Activated CD8-positive, alpha-beta T cell treated with anti-CD3 and anti-CD28 coated beads for 36 hours (primary cell): ENCODE measurements at places on chromosomes 16 and 17. TPM values are rescaled to one million over a fixed set of nuclear protein-coding genes. Genes with fewer than 3 reads are reported as not detected.

DNA sequence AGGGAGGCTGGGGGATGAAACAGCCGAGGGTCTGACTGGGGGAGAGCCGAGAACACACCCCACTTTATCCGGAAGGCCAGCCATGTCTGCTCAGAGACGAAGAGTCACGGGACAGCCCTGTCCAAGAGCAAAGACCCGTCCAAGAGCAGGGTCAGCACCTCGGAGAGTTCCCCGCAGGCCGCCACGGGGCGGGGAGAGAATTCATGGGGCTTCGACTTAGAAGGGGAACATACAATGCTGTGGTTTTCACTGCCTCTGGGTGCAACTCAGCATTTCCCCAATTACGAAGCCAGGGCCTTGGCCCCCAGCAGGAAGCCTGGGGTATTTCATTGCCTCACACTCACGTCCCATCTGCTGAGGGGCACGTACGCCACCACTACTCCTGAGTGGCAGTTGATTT lies 59.3 kb downstream of the JPH3 start:
- DNase-seq = peak; percentile 63

DNA sequence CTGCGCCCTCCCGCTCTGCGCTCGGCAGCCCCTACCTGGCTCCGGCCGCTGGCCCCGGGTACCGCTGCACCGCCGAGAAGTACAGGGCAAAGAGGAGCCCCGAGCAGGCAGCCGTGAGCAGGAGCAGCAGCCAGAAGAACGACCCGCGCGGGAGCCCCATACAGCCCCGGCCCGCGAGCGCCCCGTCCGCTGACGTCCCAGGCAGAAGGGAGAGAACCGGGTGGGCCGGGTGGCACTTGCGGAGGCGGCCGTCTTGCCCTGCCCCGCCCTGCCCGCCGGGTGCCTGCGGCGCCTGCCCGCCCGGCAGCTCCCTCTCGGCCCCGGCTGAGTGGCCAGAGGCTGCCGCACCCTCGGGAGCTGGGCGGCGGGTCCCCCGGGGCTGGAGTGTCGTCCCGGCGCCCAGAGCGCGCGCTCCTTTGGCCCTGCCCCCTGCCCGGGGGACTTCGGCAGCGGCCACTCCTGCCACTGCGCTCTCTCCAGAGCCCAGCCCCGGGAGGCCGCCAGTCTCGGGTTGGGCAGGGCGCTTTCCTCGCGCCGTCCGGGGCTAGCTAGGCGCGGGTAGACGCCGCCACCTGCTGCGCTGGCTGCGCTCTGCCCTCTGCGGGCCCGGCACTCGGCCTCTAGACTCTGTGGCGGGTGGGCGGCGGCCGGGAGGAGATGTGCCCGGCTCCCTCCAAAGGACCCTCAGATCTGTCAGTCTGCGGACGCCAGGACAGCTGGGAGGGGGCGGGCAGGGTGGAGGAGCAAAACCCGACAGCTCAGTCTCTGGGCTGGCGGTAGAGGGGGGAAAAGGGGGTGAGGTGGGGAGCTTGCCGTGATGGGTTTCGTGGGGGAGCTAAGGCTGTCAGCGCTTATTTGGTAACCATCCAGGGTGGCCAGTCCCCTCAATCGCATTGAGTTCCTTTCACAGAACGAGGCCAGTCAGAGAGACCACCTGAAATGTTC lies at the start of gene ST6GALNAC2:
Gene ST6GALNAC2 (minus strand): TSS at position 212 of the 945 bp plus-strand sequence. CDS start 52 bp downstream, at position 160.
- peak; percentile 50 for DNase-seq

GRCh38 chr17:42193969-42194899 lies at the start of gene GHDC:
GHDC (minus strand) TSS chr17:42194494; CDS start chr17:42193581, 913 bp downstream.
- DNase-seq = peak; percentile 90

- DNase-seq = no peak
These were observed 294.4 kb downstream of the SOX9 start for GRCh38 chr17:72414967-72415853.

DNA sequence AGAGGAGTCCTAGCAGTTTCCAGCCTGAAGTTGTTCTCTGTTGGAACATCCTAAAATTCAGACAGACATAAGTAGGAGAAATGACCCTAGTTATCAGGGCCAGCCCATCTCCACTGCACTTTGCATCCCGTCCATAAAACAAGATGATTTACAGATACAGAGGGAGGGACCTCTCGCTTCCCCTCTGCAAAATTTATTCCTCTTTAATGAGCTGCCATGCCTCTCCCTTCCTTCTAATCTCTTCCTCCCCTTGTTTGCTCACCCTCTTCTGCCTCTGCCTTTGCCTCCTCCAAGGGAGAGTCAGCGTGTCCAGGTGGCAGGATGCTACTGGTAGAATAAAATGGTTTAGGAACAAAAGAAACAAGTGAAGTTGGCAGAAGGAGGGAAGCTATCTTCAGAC lies 351.3 kb downstream of the SOX9 start:
- no peak for DNase-seq

DNA sequence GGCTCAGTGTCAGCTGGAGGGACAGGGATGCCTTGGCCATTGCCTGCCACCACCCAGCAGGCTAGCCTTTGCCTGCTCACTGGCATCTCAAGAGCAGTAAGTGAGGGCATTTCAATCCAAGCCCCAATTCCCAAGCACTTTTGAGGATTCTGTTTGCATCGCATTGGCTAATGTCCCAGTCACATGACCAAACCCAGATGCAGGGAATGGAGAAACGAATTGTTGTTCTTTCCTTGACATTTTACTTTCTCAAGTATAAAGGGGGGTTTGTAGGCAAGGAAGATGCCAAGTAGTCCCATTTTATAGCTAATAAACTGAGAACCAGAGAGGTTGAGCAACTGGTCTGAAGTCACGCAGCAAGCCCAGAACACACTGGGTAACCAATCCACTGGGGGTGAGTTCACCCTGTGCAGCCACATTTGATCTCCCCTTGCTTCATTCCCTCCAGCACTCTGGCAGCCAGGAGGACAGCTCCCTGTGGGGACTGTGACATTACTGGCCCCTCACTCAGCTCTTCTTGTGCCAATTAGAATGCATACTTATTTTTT lies 193.8 kb upstream of the CACNG3 start:
- no peak for DNase-seq

DNA sequence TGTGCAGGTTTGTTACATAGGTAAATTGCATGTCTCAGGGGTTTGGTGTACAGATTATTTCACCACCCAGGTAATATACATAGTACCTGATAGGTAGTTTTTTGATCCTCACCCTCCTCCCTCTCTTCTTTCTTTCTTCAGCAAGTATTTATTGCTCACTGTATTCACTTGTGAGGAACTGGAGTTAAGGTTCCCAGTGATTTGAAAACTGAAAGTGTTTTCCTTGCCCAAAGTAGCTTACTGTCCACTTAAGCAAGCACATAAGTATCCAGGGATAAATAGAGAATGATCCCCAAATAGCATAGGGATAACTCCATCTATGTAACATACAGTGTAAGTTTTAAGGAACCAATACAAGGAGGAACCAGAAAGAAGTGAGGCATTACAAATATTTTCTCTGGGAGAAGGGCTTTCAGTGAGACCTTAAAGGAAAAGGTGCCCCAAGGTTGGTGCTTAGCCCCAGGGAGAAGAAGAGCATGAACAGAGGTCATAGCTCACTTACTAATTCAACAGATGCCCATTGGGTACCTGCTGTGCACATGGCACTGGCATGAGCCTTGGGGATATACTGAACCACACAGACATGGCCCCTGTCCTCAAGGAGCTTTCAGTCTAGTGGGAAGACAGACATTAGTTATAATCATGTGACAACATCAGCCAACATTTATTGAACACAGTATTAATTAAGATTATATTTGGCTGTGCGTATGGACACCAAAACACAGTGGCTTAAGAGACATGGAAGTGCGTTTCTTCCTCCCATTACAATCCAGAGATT lies 17.0 kb downstream of the MYL4 start:
- DNase-seq = no peak

GRCh38 chr16:11078812-11079459 lies 134.6 kb downstream of the CLEC16A start:
- no peak for DNase-seq

The ELMO3 gene
- 5.6 TPM for total RNA-seq

DNA sequence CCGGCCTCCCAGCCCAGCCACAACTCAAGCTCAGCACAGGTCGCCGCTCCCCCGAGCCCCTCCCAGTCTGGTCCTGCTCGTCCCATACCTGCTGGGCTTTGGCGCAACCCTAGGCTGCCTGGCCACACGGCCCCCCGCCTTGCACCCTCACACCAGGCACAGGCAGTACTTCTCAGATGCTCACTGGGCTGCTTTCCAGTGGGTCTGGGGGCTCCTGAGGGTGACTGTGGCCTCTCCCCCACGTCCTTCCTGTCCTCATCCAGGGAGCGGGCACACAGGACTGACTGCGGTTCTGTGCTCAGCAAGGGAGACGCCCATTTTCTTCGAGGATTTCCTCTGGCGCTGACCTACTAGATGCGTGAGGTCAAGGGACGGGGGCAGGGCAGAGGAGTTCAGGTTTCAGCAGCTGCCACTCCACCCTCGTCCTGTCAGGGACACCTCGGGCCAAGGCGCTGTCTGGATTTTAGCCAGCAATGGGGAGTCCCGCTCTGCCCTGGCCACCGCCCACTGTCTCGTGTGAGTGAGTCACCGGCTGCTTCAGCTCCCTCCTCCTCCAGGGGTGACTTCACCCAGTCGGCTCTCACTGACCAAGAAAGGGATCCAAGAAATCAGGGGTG lies 115.8 kb downstream of the NPIPB11 start:
- peak; percentile 86 for DNase-seq

GRCh38 chr16:1182316-1182671 lies 29.4 kb downstream of the CACNA1H start:
- DNase-seq = no peak

The ACACA gene
- 66.0 TPM for total RNA-seq

The PIK3R6 gene
- 3.9 TPM for total RNA-seq

GRCh38 chr17:15883617-15884111 lies 61.3 kb upstream of the ADORA2B start:
- DNase-seq = no peak

DNA sequence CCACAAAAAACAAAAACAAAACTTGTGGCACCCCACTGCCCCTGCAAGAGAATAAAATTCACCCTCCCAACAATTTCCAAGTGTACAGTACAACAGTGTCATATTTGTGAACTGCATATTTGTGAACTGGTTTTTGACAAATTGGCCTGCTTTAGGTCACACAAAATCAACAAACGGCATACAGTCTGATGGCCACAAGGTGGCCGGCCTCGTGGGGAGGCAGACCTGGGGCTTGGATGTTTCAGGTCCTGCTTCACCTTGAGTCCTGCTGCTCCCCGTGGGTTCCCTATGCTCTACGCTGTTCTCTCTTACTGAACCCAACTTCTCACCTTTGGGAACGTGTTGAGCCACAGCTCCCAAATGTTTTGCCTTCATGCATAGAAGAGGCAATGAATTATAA lies 102.2 kb downstream of the CDK5R1 start:
- no peak for DNase-seq

The PYY gene
- total RNA-seq = not detected

DNA sequence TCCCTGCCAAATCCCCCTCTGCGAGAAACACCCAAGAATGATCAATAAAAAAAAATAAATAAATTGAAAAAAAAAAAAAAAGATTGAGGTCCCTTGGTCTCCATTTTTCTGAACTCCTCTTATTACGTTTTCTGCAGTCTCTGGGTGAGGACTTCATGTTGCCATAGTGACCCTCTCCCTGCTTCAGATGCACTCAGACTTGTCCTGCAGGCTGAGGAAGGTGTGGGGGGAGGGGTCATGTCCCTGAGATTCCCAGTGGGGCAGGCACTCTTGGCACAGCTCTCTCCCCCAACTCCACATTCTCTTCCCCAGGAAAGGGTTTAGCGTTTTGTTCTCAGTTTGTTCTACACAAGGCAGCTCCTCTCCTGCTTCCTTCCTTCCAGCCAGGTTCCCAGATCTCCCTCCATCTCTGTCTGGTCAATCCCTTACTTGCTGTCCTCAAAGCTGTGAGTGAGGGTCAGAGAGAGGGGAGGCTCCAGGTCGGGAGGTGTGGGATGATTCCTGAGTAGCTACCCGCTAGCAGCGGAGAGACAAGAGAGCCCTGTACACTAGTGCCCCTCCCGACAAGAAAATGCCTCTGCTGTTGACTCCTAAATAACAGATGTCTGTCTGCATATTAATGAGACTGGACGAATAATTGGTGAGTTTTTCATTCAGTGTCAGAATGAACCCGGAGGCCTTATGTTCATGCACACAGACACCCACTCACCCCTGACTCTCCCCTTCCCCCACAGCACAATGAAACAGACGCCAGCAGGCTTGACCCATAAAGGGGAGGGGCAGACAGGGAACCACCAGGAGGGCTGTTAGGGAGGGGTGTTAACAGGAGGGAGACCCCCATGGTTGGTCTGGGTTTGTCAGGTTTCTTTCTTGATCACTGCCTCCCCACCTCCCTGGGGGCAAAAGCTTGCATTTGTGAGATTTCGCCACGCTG lies 9.2 kb downstream of the RND2 start:
- no peak for DNase-seq

DNA sequence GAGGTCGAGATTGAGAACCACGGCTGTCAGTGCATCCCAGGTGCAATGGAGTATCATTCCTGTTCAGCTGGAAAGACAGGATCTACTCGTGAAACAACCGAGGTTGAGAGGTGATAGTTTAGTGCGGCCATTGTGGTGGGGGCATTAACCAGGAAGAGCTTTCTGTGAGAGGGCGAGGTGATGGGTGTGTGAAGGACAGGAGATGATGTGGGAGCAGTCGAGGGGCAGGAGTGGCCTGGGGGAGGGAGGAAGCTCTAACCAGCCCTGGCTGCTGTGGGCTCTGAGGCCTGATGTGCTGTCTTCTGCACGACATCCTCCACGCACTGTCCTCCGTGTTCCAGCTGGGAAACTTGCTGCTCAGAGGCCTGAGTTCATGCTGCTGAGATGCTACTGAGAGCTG lies 22.0 kb downstream of the GOSR2 start:
- no peak for DNase-seq

GRCh38 chr16:19254611-19255010 lies 30.9 kb upstream of the CLEC19A start:
- no peak for DNase-seq

DNA sequence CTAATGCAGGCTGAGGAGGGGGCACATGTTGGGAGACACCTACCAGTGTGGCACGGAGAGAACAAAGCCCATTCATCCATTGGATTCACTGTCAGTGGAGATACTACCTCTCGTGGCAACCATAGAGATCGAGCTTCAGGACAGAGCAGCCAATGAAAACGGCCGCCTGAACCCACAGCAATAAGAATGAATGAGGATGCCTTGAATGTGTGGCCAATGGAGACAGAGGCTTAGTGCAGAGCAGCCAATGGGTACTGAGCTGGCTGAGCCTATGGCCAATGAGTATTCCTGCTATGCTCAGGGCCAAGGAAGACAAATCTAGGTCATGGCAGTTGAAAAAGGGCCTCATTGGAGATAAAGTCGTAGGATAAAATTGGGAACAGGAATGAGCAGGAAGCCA lies 10.9 kb downstream of the ARHGEF15 start:
- DNase-seq = no peak

DNA sequence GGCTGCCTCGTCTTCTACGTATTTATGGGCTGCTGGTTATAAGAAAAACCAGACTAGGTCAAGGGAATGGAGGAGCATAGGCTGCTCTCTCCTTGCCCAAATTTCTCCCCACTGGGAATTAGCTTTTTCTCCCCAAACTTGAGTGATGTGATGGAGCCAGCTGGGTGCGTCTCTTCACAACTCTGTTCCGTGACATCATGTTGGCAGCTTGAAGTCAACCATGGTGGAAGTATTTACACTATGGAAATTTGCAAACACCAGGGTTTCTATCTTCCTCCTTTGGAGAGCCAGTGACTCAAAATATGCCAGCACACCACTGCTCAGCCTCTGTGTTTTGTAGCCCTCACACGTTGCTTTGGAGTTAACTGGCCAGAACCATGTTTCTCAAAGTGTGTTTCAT lies 78.1 kb downstream of the OR1D5 start:
- DNase-seq = no peak
